NCI-H2171 (cell line): ENCODE measurements at places on chromosomes 3 and 15.
A peak's percentile ranks its signal among the peaks of the same experiment; 100 is the strongest.

DNA sequence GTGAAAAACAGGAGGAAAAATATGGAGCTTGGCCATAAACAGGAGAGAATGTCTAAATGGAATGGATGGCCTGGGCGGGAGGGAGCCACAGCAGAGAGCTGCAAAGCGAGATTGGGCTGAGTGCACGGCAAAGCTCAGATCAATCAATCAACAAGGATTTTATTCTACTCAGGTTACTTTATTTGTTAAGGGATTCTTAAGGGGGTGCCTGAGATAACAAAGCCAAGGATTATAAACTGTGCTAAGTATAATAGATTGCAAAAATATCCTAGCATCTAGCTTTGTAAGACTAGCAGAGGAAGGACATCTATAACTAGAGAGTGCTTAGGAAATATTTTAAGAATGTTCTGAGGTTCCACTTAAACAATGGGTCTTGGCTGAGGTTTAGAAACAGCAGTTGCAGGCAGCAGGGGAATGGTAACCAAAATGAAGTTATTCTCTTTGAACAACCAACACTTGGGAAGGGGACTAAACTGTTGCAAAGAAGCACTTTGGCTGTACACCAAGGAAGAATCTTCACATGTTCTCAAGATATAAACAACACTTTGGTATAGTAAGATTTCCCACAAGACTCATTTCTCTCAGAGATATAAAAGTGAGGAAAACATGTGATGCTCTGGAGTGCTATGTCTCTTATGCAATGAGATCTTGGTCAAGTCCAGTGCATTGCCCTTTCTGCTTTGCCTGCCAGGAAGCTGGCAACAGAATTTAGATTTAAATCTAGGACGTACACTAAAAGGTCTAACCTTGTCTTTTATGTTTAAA lies 35.5 kb downstream of the TMEM212 start:
- no peak for DNase-seq

GRCh38 chr3:148778926-148779325 lies 48.7 kb upstream of the CPB1 start:
- no peak for DNase-seq

DNA sequence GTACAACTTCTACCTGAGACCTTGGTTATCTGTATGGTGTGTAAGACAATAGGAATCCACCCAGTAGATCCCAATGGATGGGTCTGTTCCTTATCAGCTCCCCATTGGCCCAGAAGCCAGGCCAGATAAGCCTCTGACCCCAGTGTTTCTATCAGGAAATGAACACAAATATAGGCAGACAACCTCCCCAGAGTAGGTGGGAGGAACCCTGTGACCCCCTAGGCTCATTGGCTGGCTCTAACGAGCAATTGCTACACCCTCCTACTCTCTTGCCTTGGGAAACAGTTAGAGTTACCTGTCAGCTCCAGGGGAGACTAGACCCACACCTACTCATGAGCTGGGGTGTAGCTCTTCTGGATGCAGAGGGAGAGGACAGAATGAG lies 299.9 kb downstream of the UACA start:
- DNase-seq = no peak

DNA sequence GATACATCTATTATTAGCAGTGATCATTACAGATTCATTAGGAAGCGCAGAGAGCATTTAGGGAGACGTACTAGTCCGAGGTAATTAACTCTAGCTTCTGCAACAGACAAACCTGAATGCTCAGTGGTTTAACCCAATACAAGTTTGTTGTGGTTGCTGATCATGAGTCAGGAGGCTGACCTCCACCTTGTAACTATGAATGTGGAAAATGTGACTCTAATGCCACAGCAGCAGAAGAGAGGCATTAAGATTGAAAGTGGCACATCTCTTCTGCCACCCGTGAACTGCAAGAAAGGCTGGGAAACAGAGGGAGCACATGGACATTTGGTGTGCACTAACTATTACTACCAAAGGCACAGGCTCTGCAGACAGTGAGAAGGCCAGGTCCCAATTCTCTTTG lies 71.2 kb upstream of the C3orf80 start:
- no peak for DNase-seq

DNA sequence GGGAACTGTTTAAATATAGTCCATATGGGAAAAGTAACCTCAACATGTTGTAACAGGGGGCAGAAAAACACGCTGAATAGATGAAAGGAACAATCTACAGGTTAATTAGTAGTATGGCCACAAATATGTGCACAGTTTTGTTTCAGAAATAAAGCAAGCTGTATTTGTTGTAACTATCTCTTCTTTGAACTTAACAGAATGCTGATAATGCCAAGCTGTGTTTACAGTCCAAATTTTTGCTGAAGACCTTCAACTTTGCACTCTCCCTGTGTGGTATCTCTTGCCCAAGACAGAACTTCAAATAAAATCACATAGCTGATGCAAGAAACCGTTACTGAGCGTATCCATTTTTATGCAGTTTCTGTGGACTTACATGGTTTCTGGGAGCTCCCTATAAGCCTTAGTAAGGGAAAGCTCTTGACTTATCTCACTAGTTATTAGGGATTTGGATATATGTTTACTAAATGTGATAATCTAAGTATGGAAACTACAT lies 425.4 kb upstream of the TPRG1 start:
- no peak for DNase-seq

GRCh38 chr3:163391407-163392181 lies 1686.7 kb downstream of the SI start:
- no peak for DNase-seq

GRCh38 chr3:22419261-22419660 lies 668.3 kb upstream of the ZNF385D start:
- DNase-seq = no peak

GRCh38 chr15:77178411-77178810 lies 107.5 kb upstream of the TSPAN3 start:
- DNase-seq = no peak

DNA sequence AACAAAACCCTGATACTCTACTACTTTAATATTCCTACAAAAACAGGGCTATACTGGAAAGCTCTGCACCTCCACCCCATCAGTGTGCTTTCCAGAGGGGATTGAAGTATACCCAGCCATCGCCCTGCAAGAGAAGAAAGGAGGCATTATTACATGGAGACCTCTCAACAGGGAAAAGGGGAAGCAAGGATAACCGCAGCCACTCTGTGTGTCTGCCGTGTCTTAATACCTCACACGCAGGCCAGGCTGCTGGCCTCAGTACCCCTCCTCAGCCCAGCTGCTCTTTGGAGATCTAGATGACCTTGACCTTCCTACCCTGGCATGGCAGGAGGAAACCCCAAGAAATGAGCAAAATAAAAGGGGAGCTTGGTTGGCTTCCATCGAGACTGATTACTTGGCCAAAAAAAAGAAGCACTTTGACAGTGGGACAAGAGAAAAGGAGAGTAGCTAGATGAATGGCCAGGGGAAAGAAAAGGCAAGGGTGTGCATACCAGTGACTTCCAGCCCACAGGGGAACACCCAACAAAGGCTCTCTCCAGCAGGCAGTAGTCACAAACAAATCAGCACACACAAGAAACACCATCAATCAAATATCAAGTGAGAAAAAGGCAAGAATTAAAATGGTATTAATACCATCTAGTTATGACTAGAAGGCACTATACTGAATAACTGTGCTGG lies 129.4 kb downstream of the STT3B start:
- no peak for DNase-seq

- no peak for DNase-seq
Measured at GRCh38 chr15:99228120-99228770, 21.1 kb downstream of the TTC23 start.

DNA sequence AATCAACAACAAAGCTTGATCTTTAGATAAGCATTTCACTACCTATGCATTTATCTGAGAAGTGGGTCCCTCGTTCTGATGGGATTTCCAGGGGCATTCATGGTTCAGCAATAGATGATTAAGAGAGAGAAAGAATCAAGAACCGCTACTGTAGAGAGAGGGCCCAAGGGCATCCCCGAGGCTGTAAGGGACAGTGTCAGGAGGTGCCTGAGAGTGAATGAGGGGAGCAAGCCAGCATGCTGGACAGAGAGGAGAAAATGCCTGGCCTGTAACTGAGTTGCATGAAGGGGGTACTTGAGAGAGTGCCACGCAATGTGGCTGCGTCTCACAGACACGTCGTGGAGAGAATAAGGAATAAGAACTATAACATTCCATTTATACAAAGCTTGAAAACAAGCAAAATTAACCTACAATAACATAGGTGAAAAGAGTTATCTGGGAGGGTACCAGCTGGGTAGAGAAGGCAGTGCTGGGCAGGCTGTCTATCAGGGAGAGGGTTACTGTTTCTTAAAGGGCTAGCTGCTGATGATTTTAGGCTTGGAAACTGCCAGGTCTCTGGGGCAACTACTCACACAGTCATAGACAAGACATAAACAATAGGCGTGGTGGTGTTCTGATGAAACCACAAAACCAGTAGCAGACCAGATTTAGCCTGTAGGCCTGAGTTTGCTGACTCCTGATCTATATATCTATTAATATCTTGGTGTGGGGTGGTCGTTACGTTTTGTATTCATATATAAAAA lies 374.6 kb upstream of the CFAP20DC start:
- DNase-seq = no peak

DNA sequence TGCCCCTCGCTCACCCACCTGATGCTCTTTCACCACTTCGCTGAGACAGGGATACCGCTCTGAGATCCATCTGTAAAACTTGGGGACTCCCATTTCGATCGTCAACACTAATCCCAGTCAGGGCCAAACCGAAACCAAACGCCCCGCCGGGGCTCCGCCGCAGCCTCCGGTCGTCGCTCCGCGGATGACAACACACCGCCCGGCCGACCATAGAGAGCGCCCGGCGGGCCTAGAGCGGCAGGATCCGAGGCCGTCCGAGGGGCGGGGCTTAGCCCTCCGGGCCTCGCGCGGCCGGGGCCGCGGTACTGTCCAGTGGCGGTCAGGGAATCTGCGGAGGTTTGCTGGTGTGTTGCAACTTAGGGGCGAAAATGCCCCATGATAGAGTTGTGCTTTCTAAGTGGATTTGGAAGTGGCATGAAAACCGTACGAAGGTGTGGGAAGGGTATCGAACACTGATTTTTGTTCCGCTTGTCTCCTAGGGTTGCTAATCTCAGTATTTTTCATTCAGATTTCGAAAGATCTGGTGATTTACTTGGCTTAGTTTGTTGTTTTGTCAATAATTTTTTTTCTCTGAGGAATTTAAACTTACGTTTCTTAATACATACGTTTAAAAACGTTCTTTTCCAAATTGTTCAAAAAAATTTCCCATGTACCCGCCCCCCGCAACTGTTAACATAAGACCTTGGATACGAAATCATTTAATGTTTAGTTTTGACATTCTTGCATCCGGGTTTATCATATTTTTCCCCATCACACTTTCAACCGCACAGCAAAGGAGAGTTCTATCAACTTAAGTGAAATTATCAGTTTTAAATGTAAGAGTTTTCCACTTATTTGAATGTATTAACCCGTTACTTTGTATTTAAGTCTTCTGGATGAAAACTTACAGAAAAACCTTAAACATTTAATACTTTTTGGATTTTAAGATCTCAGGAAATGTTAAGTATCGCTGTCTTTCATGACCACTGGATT lies at the start of gene XRN1:
Gene XRN1, minus strand, starts transcription at position 186 of the 972 bp plus-strand sequence. Its CDS starts 93 bp downstream, at position 93.
- peak; percentile 92 for DNase-seq

- DNase-seq = no peak
Measured at GRCh38 chr3:162338514-162338913, 841.9 kb downstream of the OTOL1 start.

DNA sequence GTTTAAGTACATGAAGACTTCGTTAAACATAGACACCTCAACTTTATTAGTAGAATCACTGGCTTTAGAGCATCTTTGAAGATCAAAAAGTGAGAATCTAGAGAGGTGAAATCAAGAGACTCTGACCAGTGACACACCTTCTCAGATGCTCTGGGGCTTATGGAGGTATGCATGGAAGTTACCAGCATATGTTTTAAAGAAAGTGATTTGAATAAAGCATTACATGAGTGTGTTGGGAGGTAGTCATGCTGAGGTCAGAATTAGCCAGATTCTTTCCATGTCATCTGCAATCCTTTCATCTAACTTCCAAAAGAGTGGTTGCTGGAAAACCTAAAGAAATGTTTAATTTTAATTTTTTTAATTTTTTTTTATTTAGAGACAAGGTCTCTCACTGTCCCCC lies 658.0 kb upstream of the GOLIM4 start:
- no peak for DNase-seq

DNA sequence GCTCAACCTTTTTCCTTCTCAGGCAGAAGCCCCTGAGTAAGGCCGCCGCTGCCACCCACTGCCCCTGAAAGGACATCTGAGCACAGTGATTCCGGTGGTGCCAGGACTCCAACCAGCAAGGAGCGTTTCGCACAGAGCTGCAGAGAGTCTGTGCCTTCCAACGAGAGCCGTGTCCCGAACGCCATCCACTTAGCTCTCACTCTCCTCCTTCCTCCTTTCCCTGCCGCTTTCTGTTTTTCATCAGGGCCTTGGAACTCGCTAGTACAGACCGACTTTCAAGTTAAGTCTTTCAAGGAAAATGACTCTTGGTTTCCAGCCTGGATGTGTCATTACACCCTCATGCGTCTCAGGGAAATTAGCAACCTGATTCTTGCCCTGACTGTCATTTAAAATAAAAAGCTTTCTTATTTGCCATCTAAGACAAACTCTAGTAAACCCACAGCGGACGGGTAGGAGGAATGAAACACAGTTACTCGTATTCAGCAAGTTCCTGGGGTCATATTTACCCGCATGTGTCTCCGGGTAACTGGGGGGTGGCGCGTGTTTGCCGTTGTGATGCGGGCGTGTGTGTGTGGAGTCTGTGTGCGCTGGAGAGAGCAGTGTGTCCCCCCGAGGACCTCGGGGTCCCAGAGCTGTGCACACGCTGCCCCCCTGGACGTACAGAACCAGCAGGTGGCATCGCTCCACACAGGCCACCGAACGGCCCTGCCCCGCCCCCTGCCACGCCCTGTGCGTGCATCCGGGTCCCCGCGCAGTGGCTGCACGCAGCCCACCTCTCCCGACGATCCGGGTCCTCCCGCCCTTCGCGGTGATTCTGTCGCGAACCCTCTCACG lies 30.4 kb upstream of the ALDH1A3 start:
- DNase-seq = peak; percentile 88

GRCh38 chr3:49489247-49489646 lies 19.2 kb downstream of the DAG1 start:
- no peak for DNase-seq

DNA sequence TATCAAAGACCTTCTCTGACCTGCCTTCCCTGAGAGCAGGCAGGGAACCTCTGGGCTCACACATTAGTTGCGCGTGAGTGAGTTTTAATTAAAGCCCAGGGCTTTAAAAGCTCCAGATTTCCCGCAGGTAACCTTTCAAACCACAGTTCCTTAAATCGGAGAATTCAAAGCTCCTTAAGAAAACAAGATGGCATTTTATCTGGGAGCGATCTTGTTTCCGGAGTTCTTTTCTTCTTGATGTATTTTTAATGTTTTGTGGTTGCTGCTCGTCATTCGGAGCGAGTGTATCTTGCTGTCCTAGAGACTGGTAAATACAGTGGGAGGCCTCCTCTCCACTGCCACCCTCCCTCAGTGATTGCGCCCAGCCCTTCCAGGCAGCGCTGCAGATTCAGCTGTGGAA lies 284.3 kb downstream of the CLSTN2 start:
- no peak for DNase-seq

- DNase-seq = no peak
Measured at GRCh38 chr3:8329598-8329997, 172.0 kb upstream of the LMCD1 start.

- DNase-seq = no peak
Measured at GRCh38 chr15:52069559-52069958, 43.0 kb downstream of the BCL2L10 start.
